ENCODE measurements at places on chromosomes 16 and 17. TPM values are rescaled to one million over a fixed set of nuclear protein-coding genes. Genes with fewer than 3 reads are reported as not detected.

- peak; percentile 36 for DNase-seq
Measured at GRCh38 chr16:48450367-48450766, 65.2 kb upstream of the SIAH1 start.

GRCh38 chr17:40519089-40519775, 17.8 kb upstream of the TNS4 start:
- no peak for DNase-seq

- DNase-seq = no peak
Measured at GRCh38 chr16:56580391-56581048, 8.8 kb upstream of the MT3 start.

The FBXW10B gene
- polyA plus RNA-seq = 0.23 TPM

- no peak for DNase-seq
Measured at GRCh38 chr17:31488982-31489294, 97.5 kb downstream of the RAB11FIP4 start.

GRCh38 chr17:15882058-15882720, 62.7 kb upstream of the ADORA2B start:
- DNase-seq = no peak

DNA sequence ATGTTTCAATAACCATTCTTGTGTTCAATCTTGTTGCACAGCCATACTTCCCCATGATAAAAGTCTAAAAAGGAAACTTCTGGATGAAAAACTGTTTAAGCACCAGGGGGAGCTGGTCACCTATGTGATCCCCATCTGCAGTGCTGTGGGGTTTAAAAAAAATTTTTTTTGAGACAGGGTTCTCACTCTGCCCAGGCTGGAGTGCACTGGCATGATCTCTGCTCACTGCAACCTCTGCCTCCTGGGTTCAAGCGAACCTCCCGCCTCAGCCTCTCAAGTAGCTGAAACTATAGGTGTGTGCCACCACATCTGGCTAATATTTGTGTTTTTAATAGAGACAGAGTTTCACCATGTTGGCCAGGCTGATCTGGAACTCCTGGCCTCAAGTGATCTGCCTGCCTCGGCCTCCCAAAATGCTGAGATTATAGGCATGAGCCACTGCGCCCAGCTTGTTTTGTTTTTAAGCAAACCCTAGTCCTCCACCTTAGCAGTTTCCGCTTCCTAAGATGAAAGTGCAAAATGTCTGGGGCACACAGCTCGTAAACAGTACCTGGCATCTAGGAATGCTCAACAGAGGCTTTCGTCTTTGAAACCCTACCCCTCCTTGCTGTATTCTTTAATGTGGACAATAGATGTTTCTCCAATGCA, 25.4 kb downstream of the DNAJA2 start:
- DNase-seq = peak; percentile 49

DNA sequence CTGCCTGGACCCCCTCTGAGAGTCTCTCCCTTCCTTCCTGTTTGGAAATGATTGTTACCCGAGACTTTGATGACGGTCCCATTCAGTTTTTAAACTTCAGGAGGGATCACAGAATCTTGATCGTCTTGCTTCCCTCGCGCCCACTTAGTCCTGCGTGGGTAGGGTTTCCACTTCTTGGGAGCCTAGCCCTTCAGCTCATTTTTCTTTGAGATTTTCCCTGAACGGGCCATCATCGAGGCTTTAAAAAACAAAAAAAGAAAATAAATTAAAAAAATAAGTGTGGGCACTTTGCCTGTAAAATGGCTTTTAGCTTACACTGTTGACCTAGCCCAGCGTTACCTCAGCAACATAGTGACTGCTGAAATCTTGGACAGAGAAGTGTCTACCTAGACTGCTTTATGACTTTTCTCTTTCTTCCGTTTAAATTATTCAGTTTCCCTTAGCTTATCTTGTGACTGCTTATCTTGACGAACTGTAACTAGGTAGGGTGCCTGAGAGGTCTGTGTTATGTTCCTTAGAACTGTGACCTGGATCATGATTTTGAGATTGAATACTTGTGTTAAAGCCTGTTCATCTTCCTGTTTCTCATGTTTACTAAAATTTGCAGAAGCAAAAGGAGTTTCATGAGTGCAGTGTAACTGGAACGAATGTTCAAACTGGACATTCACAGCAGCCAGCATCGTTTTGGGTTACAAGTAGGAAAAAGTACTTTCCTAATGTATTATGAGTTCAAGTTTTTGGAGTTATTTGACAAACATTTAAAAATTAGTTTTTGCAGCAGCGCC, 874 bp downstream of the WWP2 start:
- DNase-seq = peak; percentile 49

GRCh38 chr17:36463916-36464764, 22.3 kb upstream of the ZNHIT3 start:
- DNase-seq = peak; percentile 67

The SLC13A2 gene
- not detected for polyA plus RNA-seq

DNA sequence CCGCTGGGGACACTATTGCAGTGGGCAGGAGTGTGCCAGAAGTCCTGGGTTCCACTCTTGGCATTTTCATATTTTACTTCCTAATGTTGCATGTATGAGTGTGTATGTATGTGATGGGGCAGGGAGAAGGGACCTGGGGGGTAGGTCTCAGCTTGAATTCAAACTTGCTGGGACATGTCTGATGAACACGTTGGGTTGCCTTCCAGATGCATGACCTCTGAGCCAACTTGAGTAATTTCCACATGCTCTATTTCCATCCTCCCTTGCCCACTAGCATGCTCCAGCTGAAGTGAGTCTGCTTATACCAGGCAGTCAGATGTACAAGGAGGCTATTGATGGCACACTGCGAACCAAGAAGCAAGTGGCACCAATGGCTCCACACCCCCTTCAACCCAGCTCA, 32.9 kb upstream of the SRSF1 start:
- DNase-seq = no peak

DNA sequence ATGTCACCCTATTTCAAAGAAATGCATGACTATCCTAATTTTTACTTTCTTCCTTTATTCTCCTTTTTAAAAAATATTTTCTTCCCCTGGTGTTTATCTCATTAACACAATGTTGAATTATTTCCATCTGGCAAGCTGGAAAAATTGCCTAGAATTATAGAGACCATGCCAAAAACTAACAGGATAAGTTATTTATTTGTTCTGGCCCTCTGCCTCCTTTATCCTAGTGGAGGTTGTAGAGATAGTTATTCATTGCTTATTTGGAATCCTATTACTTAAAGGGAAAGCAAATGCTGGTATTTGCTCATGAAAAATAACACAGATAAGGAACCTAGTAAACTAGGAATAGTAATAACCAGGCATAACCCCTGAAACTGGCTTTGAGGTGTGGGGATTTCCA, 684.9 kb upstream of the KIF2B start:
- DNase-seq = no peak

The ZFP1 gene
- 3.8 TPM for polyA plus RNA-seq

The MYH11 gene
- polyA plus RNA-seq = 0.03 TPM

DNA sequence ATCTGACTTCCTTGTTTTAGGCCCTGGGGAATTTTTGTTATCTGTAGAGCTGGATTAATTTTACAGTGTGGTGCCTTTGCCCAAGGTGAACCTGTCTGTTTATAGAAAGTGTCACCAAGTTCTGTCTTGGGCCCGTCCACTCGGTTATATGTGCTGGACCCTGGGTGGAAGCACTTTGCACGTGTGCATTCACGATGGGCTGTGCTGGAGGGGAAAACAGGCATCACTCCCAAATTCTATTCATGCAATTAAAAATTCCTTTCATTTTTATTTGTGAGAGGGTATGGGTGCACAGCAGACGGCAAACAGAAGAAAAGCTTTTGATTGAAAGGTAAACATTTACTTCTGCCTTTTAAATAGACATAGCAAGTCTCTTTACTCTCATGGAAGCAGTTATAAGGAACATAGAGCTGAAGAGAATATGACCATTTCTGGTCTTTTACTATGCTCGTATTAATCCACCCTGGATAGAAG, 101.2 kb downstream of the WWOX start:
- no peak for DNase-seq

- DNase-seq = peak; percentile 92
Measured at GRCh38 chr17:7685533-7686221, 1.6 kb downstream of the TP53 start.

- DNase-seq = peak; percentile 54
Measured at GRCh38 chr16:12240036-12240435, 263.5 kb downstream of the SNX29 start.

The PRAC1 gene
- not detected for polyA plus RNA-seq

- peak; percentile 62 for DNase-seq
Measured at GRCh38 chr17:48470388-48471034, 40.5 kb upstream of the SKAP1 start.

The ANKRD40CL gene
- polyA plus RNA-seq = not detected

The DBF4B gene
- polyA plus RNA-seq = 10.2 TPM
